ENCODE measurements at places on chromosomes 6 and 20. TPM values are rescaled to one million over a fixed set of nuclear protein-coding genes. Genes with fewer than 3 reads are reported as not detected.

The PRDM13 gene
- total RNA-seq: not detected

DNA sequence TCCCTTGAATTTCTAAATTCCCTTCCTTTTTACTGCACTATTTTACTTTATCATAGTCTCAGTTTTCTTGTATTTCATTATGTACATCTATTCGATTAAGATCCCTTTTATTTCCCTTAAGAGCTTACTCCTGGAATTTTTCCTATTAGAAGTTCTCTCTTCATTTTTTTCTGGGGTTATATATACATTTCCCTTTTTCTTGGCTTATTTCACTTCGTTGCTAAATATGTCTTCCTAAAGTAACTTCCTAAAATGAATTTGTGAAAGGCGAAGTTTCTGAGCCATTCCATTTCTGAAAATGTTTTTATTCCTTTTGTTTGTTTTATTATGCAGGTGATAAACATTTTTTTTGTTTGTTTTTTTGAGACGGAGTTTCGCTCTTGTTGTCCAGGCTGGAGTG, 5.9 kb upstream of the CD109 start:
- no peak for DNase-seq
- H3K27me3 ChIP-seq: no peaks in the 10 kb centered on the region
- no peak overlapping the region for H3K4me3 ChIP-seq
- H3K4me1 ChIP-seq: no peaks in the 10 kb centered on the region
- H3K36me3 ChIP-seq: no peaks in the 10 kb centered on the region

- H3K4me3 ChIP-seq: no peak overlapping the region
- no peaks in the 10 kb centered on the region for H3K36me3 ChIP-seq
- H3K27ac ChIP-seq: no peak overlapping the region
- H3K4me1 ChIP-seq: peaks cover 3% of the 10 kb centered on the region
- no peaks in the 10 kb centered on the region for H3K27me3 ChIP-seq
- DNase-seq: no peak
Observed at GRCh38 chr6:88641178-88641903, 322.1 kb downstream of the RNGTT start.

The ROS1 gene
- 0.06 TPM for total RNA-seq

GRCh38 chr20:21511485-21511849, 2.4 kb downstream of the NKX2-2 start:
- H3K27me3 ChIP-seq: no peaks in the 10 kb centered on the region
- no peaks in the 10 kb centered on the region for H3K36me3 ChIP-seq
- H3K4me1 ChIP-seq: no peaks in the 10 kb centered on the region
- no peak for DNase-seq
- H3K4me3 ChIP-seq: no peak overlapping the region

The COL20A1 gene
- 0.09 TPM for total RNA-seq

DNA sequence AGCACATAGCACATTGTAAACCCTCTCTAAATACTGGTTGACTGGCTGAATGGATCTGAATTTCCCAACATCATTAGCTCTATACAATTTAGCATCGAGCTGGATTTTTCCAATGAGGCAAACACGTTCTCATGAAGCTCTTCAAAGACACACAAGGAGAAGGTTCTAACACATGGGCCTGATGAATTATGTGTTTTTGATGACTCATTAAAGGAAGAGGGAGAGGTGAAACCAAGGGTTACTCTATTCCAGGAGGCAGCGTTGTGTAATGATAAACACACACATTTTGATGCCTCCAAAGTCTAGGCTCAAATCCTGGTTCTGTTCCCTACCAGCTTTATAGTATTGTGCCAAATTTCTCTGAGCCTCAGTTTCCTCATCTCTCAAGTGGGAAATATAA, 84.3 kb downstream of the PFDN4 start:
- DNase-seq: no peak
- no peak overlapping the region for H3K4me3 ChIP-seq
- no peaks in the 10 kb centered on the region for H3K36me3 ChIP-seq
- H3K4me1 ChIP-seq: peaks cover 12% of the 10 kb centered on the region

DNA sequence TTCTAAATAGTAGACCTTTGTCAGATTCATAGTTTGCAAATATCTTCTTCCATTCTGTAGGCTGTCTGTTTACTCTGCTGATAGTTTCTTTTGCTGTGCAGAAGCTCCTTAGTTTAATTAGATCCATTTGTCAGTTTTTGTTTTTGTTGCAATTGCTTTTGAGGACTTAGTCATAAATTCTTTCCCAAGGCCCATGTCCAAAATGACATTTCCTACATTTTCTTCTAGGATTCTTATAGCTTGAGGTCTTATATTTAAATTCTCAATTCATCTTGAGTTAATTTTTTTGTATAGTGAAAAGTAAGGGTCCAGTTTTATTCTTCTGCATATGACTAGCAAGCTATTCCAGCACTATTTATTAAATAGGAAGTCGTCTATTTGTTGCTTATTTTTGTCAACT, 287.0 kb downstream of the PACRG start:
- DNase-seq: no peak
- no peak overlapping the region for H3K27ac ChIP-seq
- no peaks in the 10 kb centered on the region for H3K27me3 ChIP-seq
- no peaks in the 10 kb centered on the region for H3K4me1 ChIP-seq
- no peak overlapping the region for H3K4me3 ChIP-seq
- H3K36me3 ChIP-seq: no peaks in the 10 kb centered on the region

GRCh38 chr6:74448850-74449249, 752.8 kb downstream of the CD109 start:
- H3K4me1 ChIP-seq: no peaks in the 10 kb centered on the region
- no peak overlapping the region for H3K4me3 ChIP-seq
- H3K36me3 ChIP-seq: no peaks in the 10 kb centered on the region
- no peak overlapping the region for H3K27ac ChIP-seq

The FOXA2 gene
- total RNA-seq: not detected

Data from aorta (tissue), 5 donors.